ENCODE measurements at places on chromosomes 4 and X.

- no peak for DNase-seq
Observed at GRCh38 chr4:104490096-104490769, 4.5 kb downstream of the CXXC4 start.

GRCh38 chr4:16226816-16227461 is 668 bp upstream of the TAPT1 start:
- no peak for DNase-seq

DNA sequence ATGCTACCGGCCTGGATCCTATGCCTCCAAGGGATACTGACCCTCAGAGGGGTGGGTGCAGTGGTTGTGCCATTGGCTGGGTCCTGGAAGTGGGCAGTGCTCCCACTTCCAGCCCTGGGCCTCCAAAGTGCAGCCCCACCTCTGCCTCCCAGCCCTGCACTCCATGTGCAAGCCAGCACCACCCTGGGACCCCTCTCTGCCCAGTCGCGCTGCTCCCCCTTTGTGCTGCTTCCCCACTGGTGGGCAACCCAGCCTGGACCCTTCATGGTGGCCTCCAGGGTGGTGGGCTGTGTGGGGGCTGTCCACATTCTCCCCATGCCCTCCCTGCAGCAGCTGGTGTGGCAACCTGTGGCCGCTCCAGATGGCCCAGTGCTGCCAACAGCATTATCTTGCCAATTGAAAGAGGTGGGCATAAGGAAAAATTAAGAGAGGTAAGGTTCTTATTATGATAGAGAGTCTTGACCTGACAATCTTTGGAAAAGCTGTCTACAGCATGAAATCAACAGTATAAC is 309.7 kb downstream of the GUCY2F start:
- no peak for DNase-seq

- peak; percentile 54 for DNase-seq
Observed at GRCh38 chr4:55359397-55359916, 13.4 kb downstream of the SRD5A3 start.

DNA sequence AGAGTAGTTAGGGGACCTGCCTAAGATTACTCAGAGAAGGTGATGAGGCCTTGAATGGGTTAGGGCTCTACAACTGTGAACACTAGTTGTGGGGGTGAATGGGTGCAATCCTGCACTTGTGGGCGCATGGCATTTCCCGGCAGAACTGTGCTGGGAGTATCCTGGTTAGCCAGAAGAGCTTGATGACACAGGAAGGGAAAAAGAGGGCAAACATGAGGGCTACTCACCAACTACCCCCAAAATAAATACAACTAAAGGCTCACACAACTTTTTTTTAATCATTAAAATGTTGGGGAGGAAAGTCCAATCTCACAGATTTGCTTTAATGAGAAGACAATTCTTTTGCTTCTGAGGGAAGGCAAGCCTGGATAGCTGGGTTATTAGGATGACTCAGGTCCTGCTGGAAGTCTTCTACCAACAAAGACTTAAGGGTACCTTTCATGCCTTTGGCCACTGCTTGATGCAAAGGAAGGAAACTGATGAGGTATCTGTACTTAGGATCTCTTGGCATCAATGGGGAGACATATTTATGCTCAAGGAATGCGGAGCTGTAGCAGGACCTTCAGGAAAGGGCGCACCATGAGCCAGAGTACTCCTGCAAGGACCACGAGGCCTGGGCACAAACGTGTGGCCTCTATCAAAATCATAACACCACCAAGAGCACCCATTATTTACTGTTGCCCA is 2.6 kb downstream of the PHKA2 start:
- DNase-seq = no peak

DNA sequence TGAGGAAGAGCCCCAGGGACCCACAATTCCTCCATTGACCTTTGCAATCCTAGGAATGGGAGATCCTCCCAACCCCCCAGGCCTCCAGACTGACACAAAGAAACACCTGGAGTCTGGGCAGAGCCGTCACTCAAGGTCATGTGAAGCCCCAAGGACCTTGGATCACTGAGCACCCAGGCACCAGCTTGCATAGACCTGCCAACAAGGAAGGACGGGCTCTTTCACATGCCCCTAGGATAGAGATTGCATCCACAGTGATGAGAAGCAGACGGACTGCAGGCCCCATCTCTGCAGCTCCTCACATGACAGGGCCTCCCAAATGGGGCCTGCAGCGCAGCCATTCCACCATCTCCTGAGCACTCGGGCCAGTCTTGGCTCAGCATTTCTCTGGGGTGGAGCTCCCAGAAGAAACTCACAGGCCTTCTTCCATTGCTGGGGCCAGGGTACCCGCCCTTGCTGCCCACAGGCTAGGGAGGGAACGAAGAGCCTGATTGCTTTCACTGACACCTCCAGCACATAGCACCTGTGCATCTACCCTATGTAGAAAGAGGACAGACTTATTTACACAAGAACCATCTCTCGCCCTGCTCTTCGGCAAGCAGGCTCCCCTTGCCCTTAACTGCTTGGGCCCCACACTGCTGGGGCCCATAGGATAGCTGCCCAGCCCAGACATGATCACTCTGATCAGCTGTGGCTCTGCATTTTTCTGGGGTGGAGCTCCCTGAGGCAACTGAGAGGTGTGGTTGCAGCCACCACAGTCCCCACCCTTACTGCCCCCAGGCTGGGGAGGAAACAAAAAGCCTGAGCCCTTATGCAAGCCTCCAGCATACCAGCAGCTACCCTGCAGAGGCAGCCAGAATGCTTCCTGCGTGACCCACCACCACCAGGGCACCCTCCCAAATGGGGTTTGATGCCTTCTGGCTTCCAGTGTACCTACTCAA is 185.7 kb upstream of the ZCCHC13 start:
- DNase-seq = peak; percentile 4

All from foreskin fibroblast (primary cell).